ENCODE measurements at places on chromosomes 5 and 9.

GRCh38 chr9:135704483-135704882 lies 2.5 kb downstream of the KCNT1 start:
- DNase-seq, result no peak

DNA sequence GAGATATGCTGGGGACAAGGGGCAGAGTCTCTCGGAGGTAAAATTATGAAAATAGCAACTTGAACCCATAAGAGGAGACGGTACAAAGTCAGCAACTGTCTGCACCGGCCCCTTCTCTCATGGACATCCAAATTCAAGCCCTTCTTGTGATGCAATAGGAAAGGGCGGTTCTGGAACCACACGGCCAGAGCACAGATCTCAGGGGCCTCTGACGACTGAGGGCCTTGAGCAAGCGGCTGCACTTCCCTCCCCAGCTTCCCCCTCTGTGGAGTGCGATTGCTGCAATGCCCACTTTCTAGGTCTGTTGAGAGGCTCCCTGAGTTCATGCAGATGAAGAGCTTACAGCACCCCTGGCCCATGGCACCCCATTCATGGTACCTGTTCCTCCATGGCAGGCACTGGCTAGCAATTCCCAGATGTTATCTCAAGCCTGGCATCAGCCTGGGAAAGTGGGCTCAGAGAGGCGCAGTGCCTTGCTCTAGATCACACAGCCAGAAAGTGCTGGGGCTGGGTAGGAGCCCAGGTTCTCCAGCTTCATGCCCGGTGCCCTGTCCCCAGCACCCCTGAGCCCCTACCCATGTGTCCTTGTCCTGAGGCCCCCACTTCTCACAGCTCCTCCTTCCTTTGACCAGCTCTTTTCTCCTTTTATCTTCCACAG lies 17.7 kb upstream of the CPLX2 start:
- DNase-seq, result no peak

DNA sequence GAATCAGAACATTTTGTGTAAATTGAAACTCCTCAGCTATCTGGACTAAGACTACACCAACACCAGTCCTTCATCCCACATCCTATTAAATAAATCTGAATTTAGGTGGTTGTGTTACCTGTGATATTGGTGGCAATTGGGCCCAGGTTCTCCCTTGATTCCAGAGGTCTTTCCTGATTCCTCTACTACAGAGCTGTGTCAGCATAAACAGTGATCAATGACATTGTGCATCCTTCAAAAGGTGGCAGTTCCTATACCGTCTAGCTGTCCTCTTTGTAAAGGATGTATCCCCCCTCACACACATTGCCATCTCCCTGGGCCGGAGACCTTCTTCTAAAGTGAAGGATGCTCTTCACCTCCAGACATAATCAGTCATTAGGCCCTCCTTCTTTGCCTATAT lies 239.2 kb downstream of the FAM114A2 start:
- no peak for DNase-seq

GRCh38 chr5:565782-566440 lies 41.7 kb upstream of the SLC9A3 start:
- no peak for DNase-seq

DNA sequence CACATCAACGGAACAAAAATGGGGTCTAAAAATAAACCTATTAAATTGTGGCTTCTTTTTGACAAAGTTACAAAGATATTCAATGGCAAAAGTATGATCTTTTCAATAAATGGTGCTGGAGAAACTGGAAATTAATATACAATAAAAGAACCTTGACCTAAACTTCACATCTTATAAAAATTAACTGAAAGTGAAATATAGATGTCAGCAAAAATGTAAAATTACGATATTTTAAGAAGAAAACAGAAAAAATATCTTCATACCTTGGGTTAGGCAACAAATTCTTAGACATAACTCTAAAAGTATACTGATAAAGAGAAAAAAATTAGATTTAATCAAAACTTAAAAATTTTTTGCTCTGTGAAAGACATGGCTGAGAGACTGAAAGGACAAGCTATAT lies 1909.5 kb upstream of the CDH9 start:
- DNase-seq, result no peak

DNA sequence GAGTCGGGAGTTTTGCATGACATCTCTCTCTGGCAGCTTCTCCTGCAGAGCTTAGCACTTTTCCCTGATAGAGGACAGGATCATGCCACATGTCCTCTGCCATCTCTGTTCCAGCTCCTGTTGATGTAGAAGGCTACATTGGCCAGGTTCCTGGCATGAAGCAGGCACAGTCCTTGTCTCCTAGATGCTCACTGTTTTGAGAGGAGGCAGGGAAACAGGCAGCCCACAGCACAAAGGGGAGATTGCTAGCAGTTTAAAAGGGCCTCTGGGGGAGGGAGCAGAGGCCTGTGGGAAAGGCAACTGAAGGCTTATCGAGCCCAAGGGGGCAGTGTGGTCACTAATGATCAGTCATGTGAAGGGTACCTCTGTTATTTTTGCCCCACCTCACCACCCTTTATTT lies 10.7 kb downstream of the ARHGAP26 start:
- no peak for DNase-seq

GRCh38 chr9:134062461-134063087 lies 5.3 kb downstream of the BRD3 start:
- DNase-seq, result no peak

- no peak for DNase-seq
Measured at GRCh38 chr5:93580927-93581445, at the start of gene NR2F1-AS1. Gene NR2F1-AS1 (minus strand): TSS chr5:93581219.

DNA sequence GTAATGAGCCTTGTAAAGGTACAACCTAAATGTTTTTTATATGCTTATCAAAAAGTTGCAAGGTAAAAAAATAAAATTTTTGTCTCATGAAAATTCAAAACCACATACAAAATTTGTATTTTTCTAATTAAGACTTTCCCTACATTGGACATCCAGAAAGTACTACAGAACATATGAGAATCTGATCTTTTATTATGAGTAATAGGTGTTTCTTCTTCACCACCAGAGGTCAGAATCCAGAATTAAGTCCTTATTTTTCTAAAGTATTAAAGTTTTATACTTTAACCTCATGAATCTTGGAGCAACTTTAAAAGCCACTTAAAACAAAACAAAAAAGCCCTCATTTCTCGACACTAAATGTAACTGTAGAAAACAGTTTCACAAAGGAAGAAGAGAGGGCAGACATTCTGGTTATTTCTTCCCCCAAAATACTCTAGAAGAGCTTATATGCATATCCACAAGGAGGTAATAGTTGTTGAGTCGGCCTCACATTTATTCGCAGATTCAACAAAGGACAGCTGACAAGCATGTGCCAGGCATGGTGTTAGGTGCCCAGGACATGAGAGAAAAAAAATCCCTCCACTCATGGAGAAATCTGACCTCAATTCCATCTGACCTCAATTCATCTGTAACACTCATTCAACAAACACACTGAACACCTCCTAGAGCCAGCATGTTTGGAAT lies 69.3 kb downstream of the MLLT3 start:
- no peak for DNase-seq

DNA sequence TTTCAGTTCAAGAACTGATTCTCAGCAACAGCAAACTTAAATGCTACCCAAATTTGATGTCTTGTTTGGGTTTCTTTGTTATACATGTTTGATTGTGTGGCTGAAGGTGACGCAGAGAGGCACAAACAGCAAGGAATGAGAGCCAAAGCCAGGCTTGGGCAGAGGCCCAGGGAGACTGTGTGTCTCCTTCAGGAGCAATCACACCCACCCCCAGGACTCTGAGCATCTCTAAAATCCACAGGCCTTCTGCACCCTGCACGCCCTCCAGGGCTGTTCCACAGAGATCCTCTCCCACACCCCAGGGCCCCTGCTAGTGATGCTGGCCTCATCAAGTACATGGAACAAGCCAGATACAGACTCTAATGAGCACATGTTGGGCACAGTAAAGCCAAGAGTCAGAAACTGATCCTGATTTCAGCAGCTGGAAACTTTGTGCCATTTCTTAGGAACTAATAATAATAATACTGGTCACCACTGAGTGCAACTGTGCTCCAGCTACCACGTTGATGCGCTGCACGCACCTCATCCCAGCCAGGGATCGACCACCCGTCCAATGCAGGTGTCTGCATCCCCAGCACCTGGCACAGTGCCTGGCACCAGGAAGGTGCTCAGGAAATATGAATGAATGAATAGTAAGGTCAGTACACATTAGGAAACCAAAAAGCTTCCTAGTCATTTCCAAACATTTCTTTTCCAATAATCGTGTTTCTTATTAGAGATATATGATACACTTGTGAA lies 54.6 kb upstream of the TCF7 start:
- no peak for DNase-seq

- DNase-seq, result no peak
Measured at GRCh38 chr5:159695741-159696294, 220.5 kb upstream of the ADRA1B start.

- no peak for DNase-seq
Measured at GRCh38 chr5:132837868-132838267, 7.4 kb upstream of the SHROOM1 start.

DNA sequence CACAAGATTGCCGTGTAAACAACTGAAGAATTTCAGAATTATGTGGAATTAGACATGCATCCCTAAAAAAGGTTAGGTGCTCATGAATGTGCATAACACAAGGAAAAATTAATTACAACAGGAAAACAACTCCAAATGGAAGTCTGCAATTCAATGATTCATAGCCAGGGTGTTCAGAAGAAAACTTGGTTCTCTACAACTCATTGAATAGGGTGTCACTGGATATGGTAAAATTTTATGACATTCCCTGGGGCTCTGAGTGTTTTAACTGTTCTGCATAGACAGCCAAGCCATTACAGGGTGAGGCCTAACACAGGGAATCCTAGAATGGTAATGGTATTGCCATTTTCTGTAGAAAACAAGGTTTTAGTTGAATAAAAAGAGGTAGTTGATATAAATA lies 24.4 kb upstream of the ZSWIM6 start:
- DNase-seq, result no peak

DNA sequence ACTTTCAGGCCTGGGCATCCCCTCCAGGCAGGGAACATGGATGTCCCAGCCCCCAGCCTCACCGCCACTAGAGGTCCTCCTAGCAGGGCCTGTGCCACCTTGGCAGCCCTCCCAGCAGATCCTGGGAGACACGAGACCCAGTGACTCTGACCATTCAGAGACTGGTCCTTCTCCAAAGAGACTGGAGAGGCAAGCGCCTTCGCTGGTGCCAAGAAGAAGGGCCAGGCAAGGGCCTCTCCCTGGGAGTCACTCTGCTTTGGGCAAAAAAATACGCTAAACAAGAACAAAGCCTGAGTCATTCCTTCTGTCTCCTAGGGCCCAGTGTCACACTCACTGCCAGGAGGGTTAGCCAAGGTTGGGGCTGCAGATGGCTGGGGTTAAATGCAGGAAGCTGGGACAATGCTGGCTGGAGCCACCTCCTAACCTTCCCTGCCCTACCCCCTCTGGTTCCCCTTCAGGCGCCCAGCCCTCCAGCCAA lies 35.3 kb upstream of the SMIM23 start:
- no peak for DNase-seq

- DNase-seq, result no peak
Measured at GRCh38 chr5:31469886-31470285, 62.0 kb downstream of the DROSHA start.

DNA sequence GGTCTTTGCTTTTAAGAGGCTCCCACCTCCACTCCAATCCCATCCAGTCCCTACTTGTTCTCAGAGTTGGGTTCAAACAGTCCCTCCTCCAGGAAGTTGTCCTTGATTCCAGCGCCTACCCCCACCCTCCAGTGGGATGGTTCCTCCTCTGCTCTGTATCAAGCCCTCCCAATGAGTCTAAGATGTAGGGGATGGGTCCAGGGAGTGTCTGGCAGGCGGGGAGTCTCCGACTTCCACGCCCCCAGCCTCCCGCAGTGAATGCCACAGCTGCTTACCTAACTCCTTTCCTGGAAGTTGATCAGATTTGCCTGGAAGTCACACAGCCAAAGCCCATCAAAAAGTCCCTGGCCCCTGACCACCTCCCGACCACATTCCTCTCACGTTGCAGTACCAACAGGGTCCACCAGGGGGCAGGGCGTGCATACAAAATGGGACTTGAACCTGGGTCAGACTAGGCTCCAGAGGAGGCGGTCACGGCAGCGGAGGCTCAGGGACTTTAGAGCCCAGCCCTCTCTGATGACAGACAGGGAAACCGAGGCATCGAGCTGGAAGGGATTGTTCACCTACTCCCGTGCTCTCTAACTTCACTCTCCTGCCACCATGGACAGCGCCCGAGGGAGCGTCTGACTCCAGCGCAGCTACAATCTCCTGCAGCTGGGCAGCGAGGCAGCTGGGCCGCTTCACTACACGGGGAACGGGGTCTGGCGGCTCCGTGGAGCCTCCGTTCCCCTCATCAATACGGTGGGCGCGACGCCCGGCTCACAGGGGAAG lies 25.0 kb upstream of the TDRD7 start:
- no peak for DNase-seq

- DNase-seq, result no peak
Measured at GRCh38 chr5:36056422-36056821, 10.3 kb downstream of the UGT3A2 start.
